Mesothelial cell of epicardium (in vitro differentiated cells): ENCODE measurements at places on chromosomes 16 and 17. TPM values are rescaled to one million over a fixed set of nuclear protein-coding genes. Genes with fewer than 3 reads are reported as not detected.

- no peak overlapping the region for H3K4me3 ChIP-seq
- no peak for DNase-seq
- peak overlapping the region; percentile 59 for H3K27ac ChIP-seq
- no peaks in the 10 kb centered on the region for H3K27me3 ChIP-seq
Observed at GRCh38 chr17:41061964-41062363, 2.0 kb upstream of the KRTAP2-3 start.

DNA sequence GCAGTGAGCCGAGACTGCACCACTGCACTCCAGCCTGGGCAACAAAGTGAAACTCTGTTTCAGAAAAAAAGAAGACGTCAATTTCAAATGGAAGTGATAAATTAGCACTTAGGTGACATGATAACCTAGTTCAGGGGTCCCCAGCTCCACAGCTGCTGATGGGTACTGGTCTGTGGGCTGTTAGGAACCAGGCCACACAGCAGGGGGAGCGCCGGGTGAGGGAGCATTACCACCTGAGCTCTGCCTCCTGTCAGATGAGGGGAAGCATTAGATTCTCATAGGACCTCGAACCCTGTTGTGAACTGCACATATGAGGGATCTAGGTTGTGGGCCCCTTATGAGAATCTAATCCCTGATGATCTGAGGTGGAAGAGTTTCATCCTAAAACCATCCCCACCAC lies 253.0 kb downstream of the FOXL1 start:
- no peak for DNase-seq
- no peak overlapping the region for H3K4me3 ChIP-seq
- H3K27ac ChIP-seq: no peak overlapping the region
- no peaks in the 10 kb centered on the region for H3K36me3 ChIP-seq
- peaks cover 27% of the 10 kb centered on the region for H3K4me1 ChIP-seq

- H3K4me3 ChIP-seq: no peak overlapping the region
- H3K27ac ChIP-seq: no peak overlapping the region
- no peaks in the 10 kb centered on the region for H3K36me3 ChIP-seq
- no peak for DNase-seq
- no peaks in the 10 kb centered on the region for H3K4me1 ChIP-seq
- H3K27me3 ChIP-seq: peaks cover 12% of the 10 kb centered on the region
Observed at GRCh38 chr16:61057635-61058034, 978.6 kb downstream of the CDH8 start.

- no peak overlapping the region for H3K4me3 ChIP-seq
- H3K27me3 ChIP-seq: no peaks in the 10 kb centered on the region
- DNase-seq: no peak
- H3K36me3 ChIP-seq: peaks cover 11% of the 10 kb centered on the region
Observed at GRCh38 chr16:84999857-85000480, 11.4 kb downstream of the ZDHHC7 start.

DNA sequence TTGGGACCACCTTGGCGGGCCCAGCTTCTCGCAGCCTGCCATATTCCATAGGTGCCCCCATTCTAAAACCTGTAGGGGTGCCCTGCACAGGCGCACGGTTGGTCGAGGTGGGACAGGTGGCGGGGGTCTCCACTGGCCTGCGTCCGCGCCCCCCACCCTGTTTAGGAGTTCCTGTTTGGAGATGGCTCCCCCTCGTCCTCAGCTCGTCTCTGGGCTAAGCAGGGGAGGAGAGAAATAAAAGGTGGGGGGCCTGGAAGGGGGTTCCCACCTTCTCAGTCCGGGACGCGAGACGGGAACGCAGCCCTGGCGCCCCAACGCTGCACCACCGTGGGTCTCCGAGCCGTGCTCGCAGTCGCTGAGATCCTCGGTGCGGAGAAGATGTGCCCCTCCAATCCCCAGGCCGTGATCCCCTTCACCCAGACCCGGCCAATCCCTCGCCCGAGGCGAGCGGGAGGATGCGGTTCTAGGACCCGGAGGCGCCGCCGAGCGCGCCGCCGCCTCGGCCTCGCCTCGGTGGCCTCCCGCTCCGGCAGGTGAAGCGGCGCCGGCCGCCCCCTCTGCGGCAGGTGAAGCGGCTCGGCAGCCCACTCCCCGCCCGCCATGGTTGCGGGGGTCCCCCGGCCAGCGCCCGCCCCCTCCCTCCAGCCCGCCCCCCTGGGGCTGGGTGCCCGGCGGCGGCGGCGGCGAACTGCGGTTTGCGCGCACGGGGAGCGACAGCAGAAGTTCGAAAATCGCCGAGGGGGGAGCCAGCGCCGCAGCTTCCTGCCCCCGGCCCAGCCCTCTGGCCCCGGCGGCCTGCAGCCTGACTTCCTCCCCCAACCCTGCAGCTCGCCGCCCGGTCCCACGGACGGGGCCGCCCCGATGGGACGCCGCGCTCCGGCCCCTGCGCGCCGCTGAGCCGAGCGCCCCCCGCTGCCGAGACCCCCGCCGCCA lies at the start of gene FMNL1:
TSS of gene FMNL1 (plus strand) at position 805 of the 933 bp plus-strand sequence. CDS start 240 bp downstream, outside the sequence.
- H3K27ac ChIP-seq: no peak within 1 kb of the TSS
- peaks cover 68% of the 10 kb centered on the region for H3K27me3 ChIP-seq
- H3K36me3 ChIP-seq: no peaks in the 10 kb centered on the region

GRCh38 chr16:53625221-53625620 lies 78.4 kb downstream of the RPGRIP1L start:
- peaks cover 2% of the 10 kb centered on the region for H3K36me3 ChIP-seq
- no peak for DNase-seq
- peaks cover 5% of the 10 kb centered on the region for H3K4me1 ChIP-seq
- H3K27ac ChIP-seq: no peak overlapping the region

DNA sequence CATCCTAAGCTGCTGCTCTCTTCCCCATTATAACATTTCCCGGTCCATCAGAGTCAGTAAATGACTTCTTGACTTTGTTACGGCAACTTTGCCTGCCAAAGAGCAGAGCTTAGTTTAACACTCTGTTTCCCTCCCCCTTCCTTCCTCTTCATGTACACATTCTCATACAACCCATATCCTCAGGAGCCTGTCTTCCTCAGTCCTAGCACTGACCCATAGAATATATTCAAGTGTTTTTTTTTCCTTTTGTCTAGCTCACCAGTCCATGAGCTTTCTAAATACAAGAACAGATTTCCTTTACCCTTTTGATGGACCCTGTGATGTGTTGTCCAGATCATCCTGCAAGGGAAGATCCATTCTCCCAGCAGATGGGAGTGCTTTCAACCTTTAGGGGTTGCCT lies 97.0 kb upstream of the MON1B start:
- H3K4me1 ChIP-seq: peaks cover 33% of the 10 kb centered on the region
- H3K4me3 ChIP-seq: no peak overlapping the region
- DNase-seq: no peak
- peaks cover 28% of the 10 kb centered on the region for H3K27me3 ChIP-seq

GRCh38 chr16:57962046-57962445 lies 8.9 kb downstream of the CNGB1 start:
- peaks cover 17% of the 10 kb centered on the region for H3K4me1 ChIP-seq
- no peak overlapping the region for H3K27ac ChIP-seq
- H3K4me3 ChIP-seq: no peak overlapping the region

- no peak for DNase-seq
- no peaks in the 10 kb centered on the region for H3K27me3 ChIP-seq
- H3K4me1 ChIP-seq: no peaks in the 10 kb centered on the region
Observed at GRCh38 chr17:33046361-33047255, 55.0 kb downstream of the SPACA3 start.

- H3K36me3 ChIP-seq: peaks cover 17% of the 10 kb centered on the region
- no peaks in the 10 kb centered on the region for H3K4me1 ChIP-seq
- H3K27me3 ChIP-seq: no peaks in the 10 kb centered on the region
- H3K4me3 ChIP-seq: no peak overlapping the region
- H3K27ac ChIP-seq: peak overlapping the region; percentile 22
Observed at GRCh38 chr17:75325827-75326225, 36.6 kb upstream of the SLC25A19 start.

- H3K36me3 ChIP-seq: no peaks in the 10 kb centered on the region
- H3K27me3 ChIP-seq: peaks cover 37% of the 10 kb centered on the region
- no peaks in the 10 kb centered on the region for H3K4me1 ChIP-seq
- no peak for DNase-seq
- no peak overlapping the region for H3K4me3 ChIP-seq
Observed at GRCh38 chr16:82368041-82368440, 198.0 kb upstream of the MPHOSPH6 start.

GRCh38 chr17:38605841-38606645 lies at the start of gene SRCIN1:
SRCIN1 (minus strand) TSS chr17:38605952; CDS start chr17:38605705, 247 bp downstream.
- no peak for DNase-seq
- H3K4me1 ChIP-seq: peaks cover 51% of the 10 kb centered on the region
- peaks cover 54% of the 10 kb centered on the region for H3K27me3 ChIP-seq
- H3K27ac ChIP-seq: no peak within 1 kb of the TSS
- H3K36me3 ChIP-seq: no peaks in the 10 kb centered on the region

The CBX2 gene
- total RNA-seq: 47.1 to 49.7 TPM (median 48.6 TPM) in 3 replicates

The TNFRSF13B gene
- total RNA-seq: not detected in 3 replicates

The PKMYT1 gene
- 21.1 to 22.0 TPM (median 21.8 TPM) in 3 replicates for total RNA-seq

The HOXB8 gene
- total RNA-seq: 75.7 to 82.4 TPM (median 78.8 TPM) in 3 replicates

The CA4 gene
- total RNA-seq: not detected in 3 replicates
